ENCODE measurements at places on chromosomes 11 and 22.

DNA sequence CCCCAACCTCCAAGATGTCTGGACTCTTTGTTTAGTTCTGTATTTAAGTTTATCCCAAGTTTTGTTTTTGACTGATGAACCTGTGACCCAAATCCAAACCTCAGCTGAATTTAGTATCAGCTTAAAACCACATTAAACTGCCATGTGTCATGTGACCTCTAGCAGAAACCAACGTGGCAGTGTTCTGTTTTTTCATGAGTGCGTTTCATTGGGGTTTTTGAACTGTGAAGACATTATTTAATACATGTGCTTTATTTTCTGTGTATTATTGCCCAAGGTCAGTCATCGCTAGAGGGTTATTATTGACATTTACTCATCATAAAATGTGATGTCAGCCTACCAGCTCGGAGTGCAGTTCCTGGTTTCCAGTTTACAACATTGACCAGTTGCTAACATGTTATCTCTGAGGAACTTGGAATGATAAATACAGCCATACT, 1.8 kb downstream of the TLCD5 start:
- DNase-seq = no peak

DNA sequence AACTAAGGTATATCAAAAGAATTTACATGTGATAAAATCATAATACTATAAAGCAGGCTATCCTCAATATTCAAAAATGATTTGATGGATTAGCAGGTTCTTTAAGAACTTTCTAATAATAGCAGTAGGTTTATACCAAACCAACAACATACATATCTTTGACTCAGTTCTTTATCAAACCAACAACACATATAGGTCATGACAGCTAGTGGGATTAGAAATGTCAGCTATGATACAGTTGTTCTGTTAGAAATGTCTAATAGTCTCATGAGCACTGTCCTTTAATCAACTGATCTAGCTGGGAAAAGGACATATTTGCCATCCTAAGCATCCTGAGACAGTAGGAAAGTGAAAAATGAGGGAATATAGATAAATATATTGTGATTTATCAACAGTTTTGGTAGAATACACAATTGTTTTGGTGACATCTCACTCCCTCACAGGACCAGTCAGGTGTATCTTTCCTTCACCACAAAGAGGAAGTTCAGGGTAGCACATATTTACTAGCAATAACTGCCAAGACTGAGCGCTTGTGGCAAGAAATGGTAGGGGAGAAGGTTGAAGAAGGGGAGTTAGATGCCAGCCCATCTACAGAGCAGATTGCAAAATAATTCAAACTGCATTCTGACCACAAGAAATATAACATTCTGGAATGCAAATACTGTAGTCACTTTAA, 90.8 kb upstream of the APOA1 start:
- DNase-seq = no peak

GRCh38 chr11:8267831-8268529, 4.3 kb upstream of the LMO1 start:
- DNase-seq = peak; percentile 83

DNA sequence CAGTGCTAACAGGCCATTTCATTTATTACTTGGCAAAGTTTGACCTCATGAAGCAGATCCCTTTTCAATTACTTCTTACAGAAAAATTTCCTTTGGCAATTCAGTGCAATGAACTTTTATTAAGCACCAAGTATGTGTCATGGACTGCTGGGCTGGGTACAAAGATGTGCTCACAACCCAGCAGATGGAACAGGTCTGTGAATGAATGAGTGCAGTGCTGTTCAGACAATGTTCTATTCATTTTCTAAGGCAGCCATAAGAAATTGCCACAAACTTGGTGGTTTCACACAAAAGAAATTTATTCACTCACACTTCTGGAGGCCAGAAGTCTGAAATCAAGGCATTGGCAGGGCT, 428.5 kb downstream of the SOX6 start:
- no peak for DNase-seq

GRCh38 chr22:44731357-44731970, 20.9 kb upstream of the ARHGAP8 start:
- no peak for DNase-seq

- no peak for DNase-seq
Observed at GRCh38 chr22:23536821-23537345, 43.2 kb downstream of the IGLL1 start.

DNA sequence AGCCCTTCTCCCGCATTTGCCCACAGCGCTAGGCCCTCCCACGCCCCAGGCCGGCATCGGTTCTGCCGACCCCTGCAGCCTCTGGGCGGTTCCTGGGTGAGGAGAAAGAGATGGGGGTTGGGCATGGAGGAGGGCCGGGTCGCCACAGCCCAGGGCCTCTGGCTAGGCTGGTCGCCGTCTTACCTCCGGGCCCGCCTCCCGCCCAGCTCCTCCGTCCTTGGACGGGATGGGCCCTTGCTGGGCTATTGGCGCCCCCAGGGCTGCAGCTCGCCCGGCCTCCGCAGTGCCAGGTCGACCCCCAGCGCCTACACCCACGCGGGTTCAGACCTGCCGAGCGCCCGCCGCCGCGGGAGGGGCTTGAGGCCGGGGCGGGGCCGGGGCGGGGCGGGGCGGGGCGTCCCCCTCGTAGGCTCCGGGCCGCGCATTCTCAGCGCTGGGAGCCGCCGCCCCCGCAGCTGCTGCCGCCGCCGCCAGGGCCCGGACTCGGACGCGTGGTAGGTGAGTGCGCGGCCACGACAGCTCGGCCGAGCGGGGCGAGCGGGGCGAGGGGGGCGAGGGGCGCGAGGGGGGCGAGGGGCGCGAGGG, at the start of gene CD151:
Gene CD151, plus strand, starts transcription at position 424 of the 585 bp plus-strand sequence. CDS start 3,118 bp downstream, outside the sequence.
- no peak for DNase-seq

DNA sequence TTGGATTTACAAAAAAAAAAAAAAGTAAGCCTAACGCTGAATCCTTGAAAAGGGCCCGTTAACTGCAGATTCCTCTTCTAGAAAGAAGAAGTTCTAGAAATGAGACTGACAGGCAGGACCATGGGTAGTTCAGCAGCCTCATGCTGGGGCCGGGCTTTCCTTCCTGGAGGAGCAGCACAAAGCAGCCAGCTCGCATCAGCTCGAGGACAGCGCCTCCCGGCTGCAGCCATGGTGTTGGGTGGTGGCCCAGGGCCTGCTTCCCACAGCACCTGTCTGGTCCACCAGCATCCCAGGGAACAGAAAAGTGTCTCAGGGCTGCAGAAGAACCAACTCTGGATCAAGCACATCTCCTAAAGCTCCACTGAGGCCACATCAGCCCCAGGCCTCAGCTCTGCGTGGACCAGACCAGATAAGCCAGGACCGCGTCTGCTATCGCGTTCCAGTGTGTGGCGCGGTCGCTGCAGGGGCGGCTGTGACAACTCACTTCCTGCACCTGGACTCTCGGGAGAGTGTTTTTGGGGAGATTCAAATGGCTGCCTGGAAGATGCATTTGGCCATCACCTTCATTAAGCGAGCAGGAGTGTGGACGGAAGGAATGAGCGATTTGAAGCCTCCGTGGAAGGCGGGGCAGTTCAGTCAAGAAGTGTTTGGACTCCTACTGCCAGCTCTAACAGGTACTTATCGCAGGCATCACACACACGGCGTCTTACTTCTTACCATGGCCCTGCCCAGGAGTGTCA, 53.5 kb downstream of the MYH9 start:
- DNase-seq = no peak
